ENCODE measurements at places on chromosomes 5 and 9.

DNA sequence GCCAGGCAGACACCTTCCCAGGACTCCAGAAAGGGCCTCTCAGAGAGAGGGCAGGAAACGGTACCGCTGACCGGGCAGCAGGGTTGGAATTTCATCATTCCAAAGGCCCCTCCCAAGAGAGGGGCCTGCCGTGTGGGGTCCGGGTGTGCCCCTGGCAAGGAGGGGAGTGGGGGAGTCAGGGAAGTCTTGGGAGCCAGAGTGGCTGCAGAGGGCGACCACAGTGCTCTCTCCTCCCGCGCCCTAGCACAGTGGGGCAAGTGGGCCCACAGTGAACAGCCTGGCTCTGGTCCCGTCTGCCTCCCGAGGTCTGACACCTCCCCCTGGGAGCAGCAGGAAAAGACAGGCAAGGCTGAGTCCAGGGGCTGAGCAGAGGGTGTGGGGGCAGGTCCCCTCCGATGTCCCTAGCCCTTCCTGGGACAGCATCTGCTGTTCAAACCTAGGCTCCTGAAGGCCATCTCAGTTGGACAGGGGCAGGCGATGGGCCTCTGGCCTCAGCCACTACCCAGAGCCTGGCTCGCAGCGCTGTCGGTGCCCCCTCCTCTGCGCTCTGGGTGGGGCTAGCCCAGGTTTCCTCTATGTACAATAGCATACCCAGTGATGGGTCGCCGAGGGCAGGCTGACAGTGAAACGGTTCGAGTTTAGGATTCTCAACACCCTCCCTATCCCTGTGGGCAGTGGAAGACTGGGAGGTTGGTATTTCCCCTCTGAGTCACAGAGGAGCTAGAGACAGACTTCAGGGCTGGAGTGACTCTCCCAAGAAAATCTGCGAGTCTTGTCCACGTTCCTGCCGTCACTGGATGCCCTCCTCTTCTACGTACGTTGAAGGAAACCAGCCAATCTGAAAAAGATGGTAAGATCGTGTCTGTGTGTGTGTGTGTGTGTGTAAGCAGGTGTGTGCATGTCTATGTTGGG, 25.4 kb upstream of the SARDH start:
- DNase-seq = no peak

DNA sequence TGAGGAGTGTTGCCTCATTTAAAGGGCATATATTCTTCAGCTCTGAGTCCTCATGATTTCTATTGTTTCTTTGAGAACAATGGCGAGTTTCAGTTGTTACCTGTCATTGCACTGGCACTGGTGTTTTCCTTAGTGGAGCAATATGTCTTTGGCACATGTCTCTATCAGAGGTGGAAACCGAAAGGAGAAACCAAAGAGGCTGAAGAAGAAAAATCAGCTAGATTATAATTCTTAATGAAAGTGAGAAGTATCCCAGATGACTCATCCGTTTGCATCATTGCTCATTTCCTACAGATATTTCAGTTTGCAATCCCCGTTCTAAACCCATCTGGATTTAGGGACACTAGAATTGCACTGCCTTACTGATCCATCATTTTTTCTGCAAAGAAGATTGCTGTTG, 324.6 kb downstream of the TMEM232 start:
- DNase-seq = no peak

- no peak for DNase-seq
Observed at GRCh38 chr9:73152543-73152844, 829 bp downstream of the ANXA1 start.

GRCh38 chr9:136694163-136694871, 7.1 kb upstream of the AGPAT2 start:
- no peak for DNase-seq

- no peak for DNase-seq
Observed at GRCh38 chr9:93031629-93032430, 26.7 kb upstream of the SUSD3 start.

GRCh38 chr5:175887463-175887862, 16.1 kb downstream of the CPLX2 start:
- no peak for DNase-seq

- no peak for DNase-seq
Observed at GRCh38 chr5:177089127-177089526, 2.4 kb downstream of the FGFR4 start.

DNA sequence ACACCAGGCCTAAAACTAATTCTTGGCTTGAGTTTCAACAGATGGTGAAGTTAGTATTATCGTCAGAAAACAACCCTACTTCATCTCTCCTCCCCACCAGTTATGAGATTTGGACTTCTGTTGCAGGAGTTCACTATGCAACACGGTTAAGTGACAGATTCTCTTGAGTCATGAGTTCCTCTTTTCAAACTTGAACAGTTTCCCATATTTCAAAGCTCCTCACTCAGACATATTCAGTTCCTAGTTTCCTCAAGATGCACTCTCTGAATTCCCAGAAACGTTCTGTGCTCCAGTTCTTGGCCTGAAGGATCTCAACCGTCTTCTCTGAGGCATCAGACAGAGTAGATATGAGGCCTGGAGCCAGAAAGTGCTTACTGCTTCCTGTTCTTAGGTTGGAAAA, 7.3 kb upstream of the PTGER4 start:
- DNase-seq = no peak

DNA sequence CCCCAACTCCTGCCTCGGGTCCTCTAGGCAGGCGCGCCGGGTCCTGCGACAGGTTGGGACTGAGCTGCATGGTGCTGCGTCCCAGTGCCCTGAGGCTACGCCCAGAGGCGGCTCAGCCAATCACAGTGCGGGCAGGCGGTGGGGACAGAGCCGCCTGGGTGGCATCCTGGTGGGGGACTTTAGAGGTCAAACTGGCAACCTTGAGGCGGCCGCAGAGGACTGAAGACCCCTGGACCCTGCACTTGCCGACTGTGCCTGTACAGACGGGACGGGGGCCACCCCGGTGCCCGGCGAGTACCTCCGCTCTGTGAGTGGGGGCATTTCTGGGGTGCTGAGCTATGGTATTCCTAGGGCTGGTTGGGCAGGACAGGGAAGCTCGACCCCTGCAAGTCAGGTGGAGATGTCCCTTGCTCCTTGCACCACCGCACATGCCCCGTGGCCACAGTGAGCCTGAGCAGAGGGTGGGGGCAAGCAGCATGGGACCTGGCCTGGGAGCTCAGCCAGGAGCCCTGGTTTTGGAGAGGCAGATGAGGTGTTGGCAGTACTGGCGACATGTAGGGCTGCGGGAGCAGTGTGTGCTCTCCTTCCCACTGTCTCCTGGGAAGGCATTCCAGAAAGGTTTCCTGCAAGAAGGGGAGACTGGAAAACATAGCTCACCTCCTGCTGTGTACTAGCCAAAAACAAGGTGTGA, 45.5 kb downstream of the CTSL start:
- DNase-seq = no peak

GRCh38 chr5:36728697-36729543, 122.5 kb downstream of the SLC1A3 start:
- DNase-seq = no peak

- no peak for DNase-seq
Observed at GRCh38 chr5:153678617-153679329, 188.3 kb downstream of the GRIA1 start.

DNA sequence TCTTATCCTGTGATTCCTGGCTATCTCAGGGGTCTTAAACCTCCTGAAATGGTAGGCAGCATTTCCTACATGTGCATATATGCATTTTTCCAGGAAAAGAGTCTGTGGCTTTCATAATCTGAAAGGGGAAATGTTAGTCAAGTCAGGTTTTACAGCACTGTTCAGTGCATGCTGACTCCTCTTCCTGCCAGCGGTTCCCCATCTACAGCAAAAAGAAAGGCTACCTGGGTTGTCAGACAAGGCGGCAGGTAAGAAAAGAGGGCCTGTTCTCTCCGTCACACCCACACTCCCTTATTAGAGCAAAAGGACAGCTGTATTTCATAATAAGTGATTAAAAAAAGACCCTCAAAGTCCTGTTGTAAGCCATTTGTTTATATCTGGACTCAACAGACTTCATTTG, 4.3 kb upstream of the SPATA6L start:
- DNase-seq = no peak

GRCh38 chr5:34978681-34979080, 49.3 kb downstream of the DNAJC21 start:
- no peak for DNase-seq

All from activated gamma-delta T cell (primary cell).